ENCODE measurements at places on chromosomes 1 and 21.

DNA sequence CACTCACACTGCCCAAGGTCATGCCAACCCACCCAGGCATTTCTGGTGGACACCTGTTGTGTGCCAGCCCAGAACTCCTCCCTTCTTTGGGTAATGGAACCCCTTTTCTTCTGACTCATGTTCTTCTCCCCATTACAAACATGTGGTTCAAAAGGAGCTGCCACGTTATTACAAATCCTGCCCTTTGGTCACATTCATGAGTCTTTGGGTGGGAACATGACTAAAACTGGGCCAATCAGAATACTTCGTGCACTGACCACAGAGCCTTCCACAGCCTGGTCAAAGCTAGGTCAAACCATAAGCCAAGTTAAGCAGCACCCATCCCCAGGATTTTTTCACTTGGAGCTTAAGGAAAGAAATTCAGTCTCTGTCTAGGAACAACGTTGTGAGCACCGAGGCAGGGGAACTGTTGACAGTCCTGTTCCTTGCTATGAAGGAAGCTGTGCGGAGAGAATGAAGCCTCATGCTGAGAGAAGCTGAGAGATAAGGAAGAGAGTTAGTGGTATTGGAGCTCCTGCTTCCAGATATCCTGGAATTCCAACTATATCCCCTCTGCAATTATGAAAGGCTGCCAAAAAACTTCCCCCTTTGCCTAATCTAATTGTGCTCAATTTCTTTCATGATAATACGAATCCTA lies 46.8 kb upstream of the DIPK1A start:
- no peak for DNase-seq

DNA sequence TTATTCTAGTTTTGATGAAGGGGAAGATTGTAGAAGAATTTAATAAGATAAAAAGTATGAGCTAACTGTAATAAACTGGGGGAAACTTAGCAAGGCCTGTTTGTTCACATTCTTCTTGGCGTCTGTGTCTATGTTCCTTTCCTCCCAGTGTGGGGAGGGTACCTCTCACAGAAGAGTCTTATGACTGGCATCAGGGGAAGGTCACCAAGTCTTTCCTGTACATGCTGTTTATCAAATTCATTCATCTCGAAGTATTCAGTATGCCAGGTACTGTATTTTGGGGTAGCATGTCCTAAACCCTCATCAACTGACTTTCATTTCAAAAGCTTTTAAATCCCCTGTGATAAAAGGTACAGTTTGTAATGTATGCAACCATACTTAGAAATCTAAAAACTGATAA lies 78.4 kb downstream of the HS2ST1 start:
- no peak for DNase-seq

DNA sequence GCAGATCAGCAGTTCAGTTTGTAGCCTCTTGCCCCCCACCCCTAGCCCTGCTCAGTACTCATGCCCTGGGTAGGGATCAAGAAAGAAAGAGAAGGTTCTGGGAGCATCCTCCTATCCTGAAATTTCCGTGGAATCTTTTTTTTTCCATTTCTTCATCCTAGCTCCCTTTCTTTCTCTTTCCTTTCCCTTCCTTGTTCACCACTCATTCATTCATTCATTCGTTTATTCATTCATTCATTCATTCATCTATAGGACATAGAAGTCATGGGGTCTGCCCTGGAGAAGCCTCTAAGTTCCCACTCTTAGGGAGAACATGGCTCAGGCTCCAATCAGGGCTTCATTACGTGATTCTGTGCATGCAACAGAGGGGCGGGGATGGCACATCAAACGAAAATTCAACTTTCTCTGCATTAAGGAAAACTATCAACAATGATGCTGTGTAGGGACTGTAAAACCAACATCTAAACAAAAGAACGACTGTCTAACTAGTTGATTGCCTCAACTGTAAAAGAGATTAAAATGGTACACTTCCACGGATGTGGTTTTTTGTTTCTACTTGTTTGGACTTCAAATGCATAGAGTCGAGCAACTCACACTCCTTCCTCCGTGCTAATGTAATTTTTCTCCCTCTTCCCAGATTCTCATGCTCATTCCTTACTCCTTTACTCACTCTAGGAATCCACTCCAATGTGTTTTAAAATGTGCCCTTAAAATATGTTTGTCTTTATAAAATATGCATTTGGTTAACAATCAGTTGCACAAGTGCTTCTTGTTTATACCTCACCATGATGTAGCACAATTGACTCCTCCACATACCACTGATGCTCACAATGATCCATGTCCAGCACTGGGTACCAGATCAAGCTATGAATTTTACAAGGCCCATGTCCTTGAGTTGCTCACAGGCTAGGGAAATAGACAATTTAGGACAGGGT lies 101.2 kb upstream of the SLC2A1 start:
- no peak for DNase-seq

- no peak for DNase-seq
These were observed 20.2 kb downstream of the TMEM63A start for GRCh38 chr1:225861834-225862580.

- DNase-seq: no peak
These were observed 9.1 kb upstream of the IER5 start for GRCh38 chr1:181079382-181079781.

DNA sequence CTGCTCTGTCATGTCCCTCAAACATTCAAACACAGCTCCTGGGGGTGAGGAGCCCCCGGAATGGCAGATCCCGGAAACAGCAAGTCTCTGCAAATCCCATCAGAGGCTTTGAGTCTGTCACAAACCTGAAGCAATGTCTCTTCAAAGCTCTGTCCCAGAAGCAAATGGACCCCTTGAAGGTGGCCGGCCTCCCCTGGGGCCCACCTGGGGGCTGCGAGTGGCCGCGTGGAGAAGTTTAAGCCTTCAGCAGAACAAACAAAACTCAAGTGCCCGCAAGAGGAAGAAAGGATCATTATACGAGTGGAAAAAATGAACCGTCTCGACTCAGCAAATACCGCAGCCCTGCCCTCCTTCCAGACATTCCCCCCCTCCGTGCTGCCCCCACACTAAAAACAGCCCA lies 53.3 kb downstream of the PRDM16 start:
- no peak for DNase-seq

GRCh38 chr21:29135481-29135880 lies 5.0 kb downstream of the MAP3K7CL start:
- DNase-seq: no peak

DNA sequence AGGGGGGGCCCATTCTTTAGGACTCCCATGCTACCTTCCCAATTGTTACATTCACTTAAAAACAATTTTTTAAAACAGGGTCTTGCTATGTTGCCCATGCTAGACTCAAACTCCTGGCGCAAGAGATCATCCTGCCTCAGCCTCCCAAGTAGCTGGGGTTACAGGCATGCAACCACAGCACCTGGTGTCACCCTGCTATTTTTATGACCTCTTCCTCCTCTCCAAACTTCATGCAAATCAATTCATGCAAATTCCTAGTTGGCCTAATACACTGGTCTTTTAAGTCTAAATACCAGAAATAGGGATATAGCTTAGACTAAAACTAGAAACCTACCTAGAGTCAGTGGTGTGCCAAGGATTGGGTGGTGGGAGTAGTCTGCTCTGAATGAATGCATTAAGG lies 30.1 kb downstream of the CDKN2C start:
- DNase-seq: no peak

Data from DMS79 (cell line).